Endodermal cell (in vitro differentiated cells): ENCODE measurements at places on chromosomes 5 and 9.

- DNase-seq = no peak
Observed at GRCh38 chr5:138648841-138649240, 73.6 kb upstream of the HSPA9 start.

- no peak for DNase-seq
Observed at GRCh38 chr9:111907147-111907546, 10.5 kb downstream of the UGCG start.

GRCh38 chr5:40679913-40680681 is at the start of gene PTGER4:
Gene PTGER4, plus strand, starts transcription at chr5:40679915. Its CDS starts 1,079 bp downstream, at chr5:40680994.
- DNase-seq = peak; percentile 75

GRCh38 chr5:14665101-14665822 is 744 bp downstream of the OTULIN start:
- DNase-seq = peak; percentile 77

DNA sequence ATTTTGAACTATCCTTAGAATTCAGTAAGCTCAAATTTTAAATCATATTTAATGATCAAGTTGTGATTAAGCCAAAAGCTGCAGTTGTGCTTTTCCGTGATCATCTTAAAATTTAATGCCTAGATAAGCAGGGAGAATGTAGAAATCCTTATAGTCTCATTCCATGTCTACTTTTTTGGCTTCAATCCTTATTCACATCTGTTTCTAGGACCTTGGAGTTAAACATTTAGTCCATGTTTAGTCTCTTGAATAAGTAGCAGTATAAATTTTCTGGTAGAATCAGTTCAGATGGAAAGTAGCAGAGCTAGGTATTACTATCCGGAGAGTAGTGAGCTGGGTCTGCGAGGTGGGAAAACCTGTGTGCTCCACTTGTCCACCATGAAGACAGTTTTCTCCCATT is 59.3 kb upstream of the RIOK2 start:
- DNase-seq = no peak

DNA sequence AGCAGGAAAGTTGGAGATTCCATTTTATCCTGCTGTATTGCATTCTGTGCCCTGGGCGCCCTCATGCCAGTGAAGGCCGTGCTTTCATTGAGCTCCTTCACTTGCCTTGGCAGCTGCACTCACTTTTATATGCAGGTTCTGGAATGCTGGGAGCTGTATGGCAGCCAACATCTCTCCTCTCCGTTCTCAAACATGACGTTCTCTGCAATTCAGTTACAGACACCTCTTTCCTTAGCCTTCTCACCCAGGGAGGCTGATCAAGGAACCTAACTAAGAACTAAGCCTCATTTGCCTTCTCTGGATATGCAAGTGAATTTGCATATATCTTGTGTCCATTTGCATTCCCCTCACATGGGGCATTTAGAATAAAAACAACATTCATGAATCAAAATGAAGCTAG is 29.4 kb upstream of the PURA start:
- no peak for DNase-seq

DNA sequence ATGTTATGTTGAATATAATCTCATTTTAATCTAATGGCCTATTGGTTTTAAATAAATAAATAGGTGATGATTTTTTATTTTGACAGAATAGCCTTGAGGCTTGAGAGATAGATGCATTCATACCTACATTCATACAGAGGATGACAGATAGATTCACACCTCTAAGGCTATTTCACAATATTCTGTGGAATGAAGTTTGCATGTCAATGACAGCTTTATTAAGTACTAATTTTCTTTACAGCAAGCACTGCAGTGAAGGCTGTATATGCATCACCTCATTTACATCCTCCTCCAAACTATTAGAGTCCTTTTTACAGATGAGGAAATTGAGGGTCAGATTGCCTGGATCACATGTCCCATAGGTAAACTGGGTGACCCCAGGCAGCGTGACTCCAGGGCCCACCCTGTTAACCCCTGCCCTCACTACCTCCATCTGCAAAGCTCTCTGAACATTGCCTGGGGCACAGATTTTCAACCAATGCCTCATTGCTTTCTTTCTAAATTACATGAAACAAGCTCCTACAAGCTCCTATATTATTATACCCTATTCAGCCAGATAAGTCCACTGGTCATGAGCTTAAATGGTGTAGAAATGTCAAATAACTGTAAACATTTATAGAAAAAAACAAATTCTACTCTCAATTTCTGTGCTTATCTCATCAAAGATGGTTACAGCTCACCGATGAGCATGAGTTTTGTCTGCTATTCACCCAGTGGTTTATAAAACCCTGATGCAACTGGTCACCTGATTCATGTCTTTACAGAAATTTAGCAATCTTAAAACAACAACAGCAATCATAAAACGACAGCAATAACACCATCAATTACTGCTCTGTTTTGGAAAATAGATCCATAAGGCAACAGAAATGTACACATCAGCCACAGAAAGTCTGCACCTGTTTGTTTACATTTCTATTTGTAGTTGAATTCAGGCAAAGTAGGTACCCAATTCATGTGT is 338.0 kb downstream of the NSG2 start:
- DNase-seq = no peak

DNA sequence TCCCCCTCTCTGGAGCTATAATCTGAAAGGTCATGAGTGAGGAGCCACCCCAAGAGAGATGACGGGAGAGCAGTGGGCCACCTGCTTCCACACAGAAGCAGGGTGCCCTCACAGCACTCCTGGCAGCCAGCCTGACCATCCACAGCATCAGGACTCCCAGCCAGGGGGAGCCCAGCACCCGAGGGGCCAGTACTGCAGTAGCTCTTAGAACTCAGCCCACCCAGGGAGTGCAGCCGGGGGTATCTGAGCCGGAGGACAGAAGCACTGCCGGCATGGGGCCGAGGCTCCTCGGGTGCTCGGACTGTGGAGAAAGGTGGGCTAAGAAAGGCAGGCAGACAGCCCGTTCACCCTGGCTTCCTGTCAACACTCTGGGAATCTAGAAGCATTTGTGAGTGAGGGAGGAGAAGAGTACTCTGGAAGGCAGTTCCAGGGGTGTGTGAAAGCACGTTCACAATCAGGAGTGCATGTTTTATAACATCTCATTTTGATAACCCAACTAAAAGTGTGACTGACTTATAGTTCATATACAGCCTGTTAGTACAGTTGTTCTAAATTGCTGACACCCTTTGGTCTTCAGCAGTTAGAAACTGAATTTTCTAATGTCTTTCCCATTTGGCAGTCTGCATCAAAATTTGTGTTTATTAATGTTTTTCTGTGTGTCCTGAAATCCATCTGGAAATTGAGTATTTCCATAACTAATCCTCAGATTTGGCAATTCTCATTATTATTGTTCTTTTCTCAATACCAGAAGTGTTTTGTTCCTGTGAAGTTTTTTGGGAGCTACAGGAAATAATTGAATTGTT is 25.9 kb upstream of the ASPN start:
- no peak for DNase-seq

DNA sequence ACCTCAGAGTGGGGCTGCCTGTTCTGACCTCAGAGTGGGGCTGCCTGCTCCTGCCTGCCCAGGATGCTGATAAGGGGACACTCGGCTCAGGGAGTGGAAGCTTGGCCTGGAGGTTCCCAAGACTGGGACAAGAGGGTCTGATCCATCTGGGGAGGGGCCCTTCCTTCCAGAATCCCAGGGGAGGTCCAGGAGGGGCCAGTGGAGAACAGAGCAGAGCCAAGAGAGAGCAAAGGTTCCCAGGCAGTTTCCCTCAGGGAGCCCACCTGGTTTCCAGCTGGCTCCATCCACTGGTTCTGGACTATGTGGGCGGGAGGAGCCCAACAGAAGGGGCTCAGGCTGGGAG is 49.1 kb upstream of the RNU6ATAC start:
- no peak for DNase-seq

DNA sequence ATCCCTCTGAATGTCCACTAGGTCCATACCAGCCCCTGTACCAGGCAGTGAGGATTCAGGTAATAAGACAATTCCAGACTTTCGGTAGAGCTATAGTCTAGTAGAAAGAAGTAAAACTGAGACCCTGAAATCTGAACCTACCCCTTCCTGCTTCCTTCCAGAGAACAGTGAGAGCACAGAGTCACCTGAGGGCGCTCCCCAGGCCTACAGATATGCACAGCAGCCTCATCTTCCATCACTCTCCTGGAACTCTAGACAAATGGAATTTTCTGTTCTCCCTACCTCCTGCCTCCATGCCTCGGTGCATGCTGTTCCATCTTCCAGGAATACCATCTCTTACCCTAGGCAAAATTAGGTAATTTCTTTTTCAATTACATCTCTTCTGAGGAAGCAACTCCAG is 3.1 kb upstream of the GNA14 start:
- no peak for DNase-seq
